ENCODE measurements at places on chromosomes 16 and 17. TPM values are rescaled to one million over a fixed set of nuclear protein-coding genes. Genes with fewer than 3 reads are reported as not detected.

AGRP gene
- total RNA-seq = not detected

WSCD1 gene
- 3.9 TPM for total RNA-seq

CDH11 gene
- 1.4 TPM for total RNA-seq

NHERF1 gene
- 46.3 TPM for total RNA-seq

TUFM gene
- total RNA-seq = 285 TPM

ZNF18 gene
- total RNA-seq = 4.5 TPM

SARM1 gene
- 6.3 TPM for total RNA-seq

C16orf96 gene
- not detected for total RNA-seq

UNC13D gene
- 3.8 TPM for total RNA-seq

MYH8 gene
- total RNA-seq = not detected

NECAB2 gene
- total RNA-seq = 3.0 TPM

CHST5 gene
- not detected for total RNA-seq

PRSS36 gene
- total RNA-seq = 0.29 TPM

VAC14 gene
- total RNA-seq = 37.1 TPM

All from A549 treated with RU486 at 1 μM for 4 hours (cell line).